ENCODE measurements at places on chromosomes 5 and 9. TPM values are rescaled to one million over a fixed set of nuclear protein-coding genes. Genes with fewer than 3 reads are reported as not detected.

Gene LURAP1L
- 3.1 TPM for polyA plus RNA-seq

Gene C5orf52
- not detected for polyA plus RNA-seq

Gene SLCO6A1
- polyA plus RNA-seq, result not detected

Gene SLC34A1
- not detected for polyA plus RNA-seq

Gene LAMC3
- polyA plus RNA-seq, result 0.07 TPM

Gene SCGB3A2
- not detected for polyA plus RNA-seq

Gene STING1
- polyA plus RNA-seq, result 39.6 TPM

Gene HACD4
- 0.23 TPM for polyA plus RNA-seq

Gene SUSD3
- 0.74 TPM for polyA plus RNA-seq

Gene DAB2IP
- polyA plus RNA-seq, result 18.1 TPM

Gene SPATA31E1
- not detected for polyA plus RNA-seq

Gene LRRC19
- polyA plus RNA-seq, result not detected
